ENCODE measurements at places on chromosomes 5 and 9. TPM values are rescaled to one million over a fixed set of nuclear protein-coding genes. Genes with fewer than 3 reads are reported as not detected.

RASGEF1C gene
- 0.59 TPM for total RNA-seq

FOXD1 gene
- total RNA-seq, result not detected

GRCh38 chr9:72506615-72507014 lies 14.8 kb upstream of the TMC1 start:
- no peak for DNase-seq

DNA sequence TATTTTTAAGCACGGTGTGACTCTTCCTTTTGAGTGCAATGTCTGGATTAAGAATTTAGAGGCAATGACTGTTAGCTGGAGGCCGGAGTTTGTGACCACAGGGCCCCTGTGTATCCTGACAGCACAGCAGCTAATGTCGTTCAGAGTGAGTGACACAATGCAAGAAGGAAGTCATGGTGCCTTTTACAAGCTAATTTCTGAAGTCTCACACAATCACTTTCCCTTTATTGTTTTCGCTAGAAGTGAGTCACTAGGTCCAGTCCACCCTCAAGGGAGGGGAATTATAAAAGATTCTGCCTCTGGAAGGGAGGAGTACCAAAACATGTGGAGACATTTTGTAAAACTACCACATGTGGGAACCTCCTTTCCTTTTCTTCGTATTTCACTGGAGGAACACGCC lies 185.5 kb upstream of the FGF10 start:
- no peak for DNase-seq

DNA sequence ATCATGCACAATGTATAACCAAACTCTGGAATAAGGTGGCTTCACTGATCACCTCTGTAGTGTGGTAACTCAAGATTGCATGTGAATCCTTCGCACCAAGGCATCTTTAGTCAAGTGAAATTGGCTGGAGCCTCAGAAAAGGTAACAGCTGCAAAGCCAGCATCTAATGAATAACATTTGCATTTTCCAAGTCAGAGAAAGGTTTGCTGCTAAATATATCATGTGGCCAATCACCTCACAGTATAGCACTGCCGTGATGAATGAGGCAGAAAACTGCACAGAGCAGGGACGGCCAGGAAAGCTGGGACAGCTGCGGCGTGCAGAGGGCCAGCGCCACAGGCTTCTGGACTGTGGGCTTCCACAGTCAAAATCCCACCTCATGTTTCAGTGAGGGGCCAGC lies 18.5 kb downstream of the MRPS27 start:
- no peak for DNase-seq
